CD4-positive, alpha-beta T cell treated with Interleukin-21 for 1 hour (primary cell): ENCODE measurements at places on chromosomes 16 and 17.

GRCh38 chr17:51261024-51261963 lies 948 bp downstream of the UTP18 start:
- peak; percentile 8 for DNase-seq

DNA sequence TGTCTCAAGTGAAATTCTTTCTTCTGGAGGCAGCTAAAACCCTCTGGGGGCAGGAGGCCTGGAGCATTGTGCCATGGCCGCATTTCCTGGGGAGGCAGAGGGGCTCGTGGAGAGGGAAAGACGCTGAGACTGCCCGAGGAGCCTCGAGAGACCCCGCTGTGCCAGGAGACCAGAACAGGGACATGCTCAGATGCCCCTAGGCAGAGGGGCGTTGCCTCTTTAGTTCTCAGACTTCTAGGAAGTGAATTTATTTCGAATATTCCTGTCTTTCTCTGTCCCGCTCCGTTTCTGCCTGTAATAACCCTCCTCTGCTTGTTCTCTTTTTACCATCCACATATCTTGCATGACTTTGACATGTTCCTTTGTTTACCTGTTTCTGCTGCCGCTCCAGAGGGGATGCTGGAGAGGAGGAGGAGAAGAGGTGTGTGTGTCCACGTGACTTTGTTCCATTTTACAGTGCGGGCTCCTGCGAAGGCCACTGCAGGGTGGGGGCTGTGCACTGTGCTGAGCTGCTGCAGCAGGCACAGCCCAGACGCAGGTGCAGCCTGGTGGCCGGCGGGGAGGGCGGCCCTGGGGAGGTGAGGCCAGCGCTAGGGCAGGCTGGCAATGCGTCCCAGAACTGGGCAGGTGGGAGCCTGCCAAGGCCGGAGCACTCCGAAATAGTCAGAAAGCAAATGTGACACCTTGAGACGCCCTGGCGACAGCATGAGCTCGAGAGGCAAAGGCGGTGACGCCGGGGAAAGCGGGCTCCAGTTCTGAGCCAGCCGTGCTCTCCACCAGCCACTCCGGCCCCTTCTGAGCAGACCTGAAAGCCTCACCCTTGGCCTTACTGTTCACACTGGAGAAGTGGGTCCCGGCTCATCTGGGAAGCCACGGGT lies 29.9 kb downstream of the CIBAR2 start:
- no peak for DNase-seq

GRCh38 chr17:410543-411401 lies 58.2 kb upstream of the RPH3AL start:
- peak; percentile 83 for DNase-seq

GRCh38 chr16:64287655-64288528 lies 834.0 kb downstream of the CDH11 start:
- DNase-seq, result no peak

GRCh38 chr16:3961449-3961849 lies 80.9 kb upstream of the CREBBP start:
- no peak for DNase-seq

DNA sequence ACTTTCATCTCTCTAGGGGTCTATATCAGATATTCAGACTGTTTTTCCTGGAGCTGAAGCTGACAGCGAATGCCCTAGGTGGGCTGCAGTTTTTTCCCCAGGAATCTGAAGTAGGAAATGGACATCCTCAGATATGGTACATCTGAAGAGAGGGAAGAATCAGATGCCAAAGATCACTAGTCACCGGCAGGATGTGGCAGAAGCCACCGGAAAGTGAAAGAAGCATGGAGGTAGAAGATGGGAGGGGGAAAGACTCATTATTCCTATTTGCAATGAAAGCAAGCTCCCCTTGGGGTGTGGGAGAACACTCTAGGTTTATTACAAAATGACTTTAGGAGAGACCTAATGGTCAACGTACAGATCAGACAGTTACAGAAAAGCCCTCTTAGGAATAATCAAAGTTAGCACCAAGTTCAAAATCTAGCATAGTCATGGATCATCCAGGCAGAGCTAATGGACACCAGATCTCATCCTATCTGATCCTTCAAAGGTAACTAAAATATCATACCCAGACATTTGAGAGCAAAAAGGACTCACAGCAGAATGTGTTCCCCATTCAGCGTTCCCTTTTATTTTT lies 110.7 kb downstream of the HS3ST3A1 start:
- no peak for DNase-seq
